ENCODE measurements at places on chromosomes 6 and 20. TPM values are rescaled to one million over a fixed set of nuclear protein-coding genes. Genes with fewer than 3 reads are reported as not detected.

Gene ATP6V1G2
- not detected for total RNA-seq

GRCh38 chr6:7615611-7616383 is 25.8 kb downstream of the SNRNP48 start:
- H3K4me1 ChIP-seq = peaks cover 13% of the 10 kb centered on the region
- no peaks in the 10 kb centered on the region for H3K36me3 ChIP-seq
- H3K4me3 ChIP-seq = no peak overlapping the region
- H3K27me3 ChIP-seq = no peaks in the 10 kb centered on the region

DNA sequence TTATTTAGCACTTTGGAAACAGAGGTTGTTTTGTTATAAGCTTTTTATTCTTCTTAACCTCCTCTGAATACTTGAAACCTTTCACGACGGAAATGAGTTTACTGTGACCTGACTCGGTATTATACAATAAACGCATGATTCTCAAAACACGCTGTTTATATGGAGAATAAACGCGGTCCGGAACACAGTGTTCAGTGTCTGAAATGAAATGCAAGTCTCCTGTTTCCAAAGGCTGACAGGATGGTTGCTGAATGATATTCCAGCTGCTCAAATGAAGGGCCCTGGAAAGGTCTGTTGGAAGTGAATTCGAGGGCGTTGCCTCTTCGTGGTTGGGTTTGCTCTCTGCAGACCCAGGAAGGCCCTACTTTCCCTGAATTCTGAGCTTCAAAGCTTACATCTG is 83.4 kb downstream of the RSPH3 start:
- no peaks in the 10 kb centered on the region for H3K27me3 ChIP-seq
- no peak overlapping the region for H3K4me3 ChIP-seq
- no peak overlapping the region for H3K27ac ChIP-seq
- no peak for DNase-seq
- no peaks in the 10 kb centered on the region for H3K36me3 ChIP-seq

- DNase-seq = no peak
- H3K27ac ChIP-seq = no peak overlapping the region
- no peak overlapping the region for H3K4me3 ChIP-seq
Measured at GRCh38 chr20:54469293-54469692, 6.1 kb upstream of the DOK5 start.

- no peak overlapping the region for H3K4me3 ChIP-seq
- H3K27me3 ChIP-seq = no peaks in the 10 kb centered on the region
- H3K36me3 ChIP-seq = no peaks in the 10 kb centered on the region
- no peak for DNase-seq
- H3K4me1 ChIP-seq = peaks cover 24% of the 10 kb centered on the region
Measured at GRCh38 chr20:53617791-53618489, 24.3 kb upstream of the ZNF217 start.

Gene TPX2
- 3.2 TPM for total RNA-seq

DNA sequence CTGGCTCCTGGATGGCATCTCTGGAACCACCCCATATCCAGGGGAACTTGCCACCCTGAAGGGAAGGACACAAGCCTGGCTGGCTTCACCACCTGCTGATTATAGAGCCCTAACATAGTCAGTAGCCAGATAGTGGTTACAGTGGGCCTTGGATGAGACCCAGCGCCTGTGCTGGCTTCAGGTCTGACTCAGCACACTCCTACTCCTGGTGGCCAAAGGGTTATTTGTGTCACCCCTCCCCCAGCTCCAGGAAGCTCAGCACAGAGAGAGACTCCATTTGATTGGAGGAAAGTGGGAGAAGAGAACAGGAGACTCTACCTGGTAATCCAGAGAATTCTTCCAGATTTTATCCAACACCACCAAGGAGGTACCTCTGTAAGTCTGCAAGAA is 12.8 kb downstream of the SNX14 start:
- no peak overlapping the region for H3K27ac ChIP-seq
- H3K4me3 ChIP-seq = no peak overlapping the region
- no peaks in the 10 kb centered on the region for H3K36me3 ChIP-seq
- no peak for DNase-seq

Gene PAK5
- total RNA-seq = not detected

Gene SLC35F1
- 0.60 TPM for total RNA-seq

GRCh38 chr20:19673575-19673974 is 84.5 kb upstream of the RIN2 start:
- H3K36me3 ChIP-seq = no peaks in the 10 kb centered on the region
- no peaks in the 10 kb centered on the region for H3K27me3 ChIP-seq
- no peak overlapping the region for H3K27ac ChIP-seq
- H3K4me1 ChIP-seq = no peaks in the 10 kb centered on the region
- H3K4me3 ChIP-seq = no peak overlapping the region
- DNase-seq = no peak
